Pons (tissue), 1 donor: ENCODE measurements at places on chromosomes 4 and X.

GRCh38 chr4:56445699-56446098 is 9.6 kb downstream of the PAICS start:
- DNase-seq, result no peak

- no peak for DNase-seq
Observed at GRCh38 chr4:100076753-100077152, 113.5 kb downstream of the DDIT4L start.

- DNase-seq, result no peak
Observed at GRCh38 chr4:123706973-123707372, 310.4 kb downstream of the SPRY1 start.

DNA sequence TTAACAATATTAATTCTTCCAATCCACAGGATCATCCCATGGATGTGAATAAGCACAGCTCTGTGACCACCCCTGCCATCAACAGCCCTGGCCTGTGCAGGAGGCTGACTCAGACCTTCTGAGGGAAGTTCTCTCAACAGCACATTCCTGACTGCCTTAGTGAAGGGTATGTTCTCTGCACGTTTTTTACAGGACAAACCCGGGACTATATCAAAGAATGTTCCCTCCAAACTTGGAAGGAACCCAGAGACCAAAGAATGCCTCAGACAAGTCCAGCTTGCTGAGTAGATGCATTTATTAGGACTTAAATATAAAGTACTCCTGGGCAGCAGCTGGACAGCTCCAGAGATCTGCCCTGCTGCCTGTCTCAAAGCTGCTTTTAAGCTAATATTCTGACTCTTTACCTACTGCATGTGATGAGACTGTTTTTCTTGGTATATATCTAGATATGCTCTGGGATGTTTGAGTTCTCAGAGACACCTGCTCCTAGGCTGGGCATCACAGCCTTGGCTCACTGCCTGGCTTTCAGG is 1127.8 kb upstream of the PRKX start:
- DNase-seq, result no peak

DNA sequence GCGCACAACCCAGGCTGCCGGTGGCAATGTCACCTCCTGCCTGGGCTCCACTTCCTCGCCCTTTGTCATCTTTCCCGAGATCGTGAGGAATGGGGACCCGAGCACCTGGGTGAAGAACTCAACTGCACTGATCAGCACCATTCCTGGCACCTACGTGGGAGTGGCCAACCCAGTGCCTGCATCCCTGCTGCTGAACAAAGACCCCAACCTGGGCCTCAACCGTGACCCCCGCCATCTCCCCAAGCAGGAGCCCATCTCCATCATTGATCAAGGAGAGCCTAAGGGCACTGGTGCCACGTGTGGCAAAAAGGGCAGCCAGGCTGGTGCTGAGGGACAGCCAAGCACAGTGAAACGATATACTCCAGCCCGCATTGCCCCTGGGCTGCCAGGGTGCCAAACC is 32.3 kb downstream of the BCORL1 start:
- no peak for DNase-seq

DNA sequence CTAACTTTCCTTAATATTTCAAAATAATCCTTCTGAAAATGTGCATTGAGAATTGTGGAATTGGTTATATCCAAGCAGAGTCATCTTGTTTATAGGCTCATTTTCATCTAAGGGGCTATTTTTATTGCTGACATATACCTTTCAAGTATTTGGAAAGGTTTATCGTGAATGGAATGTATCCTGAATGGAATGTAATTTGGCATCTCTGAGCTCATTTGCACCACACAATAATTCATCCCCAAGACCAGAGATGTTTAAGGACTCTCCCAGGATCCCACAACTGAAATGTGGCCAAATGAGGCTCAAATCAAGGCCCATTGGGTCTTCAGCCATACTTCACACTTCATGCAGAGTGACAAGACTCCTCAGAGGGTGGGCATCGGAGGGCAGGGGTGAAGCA is 7.5 kb upstream of the SETD7 start:
- DNase-seq, result no peak

DNA sequence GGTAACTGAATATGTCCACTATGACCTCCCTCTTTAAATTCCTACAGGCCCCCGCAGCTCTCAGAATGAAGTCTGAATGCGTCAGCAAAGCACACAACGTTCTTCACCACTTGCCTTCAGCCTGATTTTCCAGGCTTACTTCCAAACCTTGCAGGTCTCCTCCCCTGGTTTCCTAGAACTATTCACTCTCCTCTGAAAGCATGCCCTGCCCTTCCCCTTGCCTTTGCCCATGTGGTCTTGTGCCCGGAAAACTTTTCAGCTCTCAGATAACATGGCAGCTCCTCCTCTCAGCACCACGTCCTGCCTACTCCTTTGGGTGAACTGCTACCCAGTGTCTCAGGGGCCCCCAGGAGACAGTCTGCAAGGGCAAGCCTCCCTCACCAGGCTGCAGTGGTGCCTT is 268.5 kb upstream of the LDB2 start:
- DNase-seq, result peak; percentile 38

GRCh38 chr4:10947898-10948297 is 263.3 kb upstream of the CLNK start:
- DNase-seq, result no peak

DNA sequence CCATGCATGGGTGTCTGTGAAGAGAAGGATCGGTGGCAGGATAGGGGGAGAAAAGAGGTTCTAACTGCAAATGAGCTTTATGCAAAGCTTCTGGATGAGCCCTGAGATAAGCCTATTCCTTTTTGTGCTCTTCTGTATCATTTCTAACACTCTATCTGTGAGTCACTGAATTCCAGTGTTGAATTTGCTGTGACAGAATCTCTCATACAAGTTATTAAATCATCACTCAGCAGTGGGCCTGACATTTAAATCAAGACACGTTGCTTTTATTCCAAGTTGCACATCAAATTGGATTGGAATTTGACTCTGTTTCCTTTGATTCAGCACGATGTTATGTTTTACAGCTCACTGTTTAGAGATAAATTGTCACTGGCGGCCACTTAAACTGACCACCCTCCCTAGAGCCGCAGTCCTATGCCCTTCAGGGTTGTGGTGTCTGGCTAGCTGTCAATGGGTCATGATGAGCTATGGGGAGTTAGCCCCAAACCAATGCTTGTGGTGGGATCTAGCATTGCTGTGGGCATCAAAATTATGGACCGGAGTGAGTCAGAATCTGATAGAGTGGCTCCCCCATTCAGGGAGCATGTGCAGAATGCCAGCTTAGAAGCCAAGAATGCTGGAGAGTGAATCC is 42.7 kb downstream of the LHFPL1 start:
- no peak for DNase-seq

DNA sequence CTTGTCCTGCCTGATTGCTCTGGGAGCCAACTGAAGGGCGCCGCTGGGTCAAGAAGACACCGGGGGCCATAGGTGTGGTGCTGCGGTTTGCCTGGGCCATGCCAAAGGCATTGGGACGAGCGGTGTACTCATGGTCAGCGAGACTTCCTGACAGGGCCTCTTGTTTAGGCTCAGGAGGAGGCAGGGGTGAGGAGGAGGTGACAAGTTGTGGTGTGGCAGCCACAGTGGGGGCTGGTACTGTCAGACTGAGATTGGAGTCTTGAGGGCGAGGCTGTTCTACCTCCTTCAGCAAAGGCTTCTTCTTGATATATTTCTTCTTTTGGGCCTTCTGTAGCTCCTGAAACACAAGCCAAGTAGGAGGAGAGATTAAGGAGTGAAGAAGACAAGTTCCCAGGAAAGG is 104.1 kb downstream of the PHF8 start:
- DNase-seq, result no peak

DNA sequence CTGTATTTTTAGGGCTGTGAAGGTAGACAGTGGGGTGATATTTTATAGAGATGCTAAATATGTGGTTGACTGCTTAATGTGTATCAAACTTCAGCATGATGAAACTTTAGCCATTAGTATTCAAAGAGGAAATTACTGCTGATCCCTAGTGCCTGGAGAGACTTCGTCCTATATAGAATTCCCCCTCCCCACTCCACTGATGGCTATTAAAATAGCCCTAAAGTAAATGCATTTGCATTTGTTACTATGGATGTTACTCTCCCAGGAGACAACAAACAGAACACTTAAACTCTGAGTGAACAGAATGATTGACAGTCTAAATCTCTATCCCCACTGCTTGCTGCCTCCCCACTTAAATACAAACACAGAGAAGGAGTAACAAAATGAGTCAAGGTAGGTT is 39.1 kb downstream of the ADGRL3 start:
- no peak for DNase-seq

DNA sequence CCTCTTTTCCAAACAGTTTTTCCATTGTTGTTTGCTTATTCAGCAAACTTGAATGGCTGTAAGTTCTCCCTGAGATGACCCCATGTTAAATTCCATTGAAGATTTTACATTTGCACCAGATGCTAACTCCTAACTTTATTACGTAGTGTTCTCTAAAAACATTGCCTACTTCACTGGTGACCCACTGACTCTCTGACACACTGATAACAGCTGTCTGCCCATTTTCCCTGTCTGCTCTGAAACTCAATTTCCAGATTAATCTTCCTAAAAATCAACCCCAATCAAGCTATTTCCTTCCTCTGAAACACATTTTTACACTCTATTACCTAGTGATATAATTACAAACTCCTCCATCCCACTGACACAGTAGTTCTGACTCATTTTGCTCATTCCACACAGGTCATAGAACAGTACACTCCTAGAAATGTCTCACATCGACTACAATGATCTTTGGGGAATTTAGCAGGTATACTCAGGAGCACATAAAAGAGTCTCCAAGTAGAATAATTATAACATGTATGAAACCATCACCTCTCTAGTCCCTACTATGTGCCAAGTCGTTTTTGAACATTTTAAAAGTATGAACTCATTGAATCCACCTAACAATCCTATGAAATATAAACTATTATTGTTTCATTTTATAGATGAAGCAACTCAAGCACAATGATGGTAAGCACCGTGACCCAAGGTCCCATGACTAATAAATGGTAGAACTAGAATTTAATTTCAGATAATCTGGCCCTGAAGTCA is 210.9 kb downstream of the SLIT2 start:
- no peak for DNase-seq

- no peak for DNase-seq
Observed at GRCh38 chr4:147824884-147825283, 93.0 kb downstream of the ARHGAP10 start.

DNA sequence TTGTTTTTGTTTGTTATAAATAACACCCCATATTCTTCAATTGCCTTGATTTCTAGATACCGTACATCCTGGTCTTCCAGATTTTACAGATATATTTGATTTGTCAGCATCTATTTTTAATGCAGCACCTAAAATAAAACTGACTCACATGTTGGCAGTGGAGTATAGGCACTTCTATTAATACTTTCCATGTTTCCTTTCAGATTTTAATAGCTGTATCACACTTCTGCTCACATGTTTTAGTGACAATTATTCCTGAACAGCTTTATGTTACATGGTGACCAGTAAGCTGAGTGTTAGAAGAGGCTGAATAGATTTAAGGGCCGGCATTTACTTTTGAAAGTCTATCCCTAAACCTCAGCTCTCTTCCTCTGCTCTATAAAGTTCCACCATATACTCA is 46.1 kb downstream of the C4orf46 start:
- no peak for DNase-seq

DNA sequence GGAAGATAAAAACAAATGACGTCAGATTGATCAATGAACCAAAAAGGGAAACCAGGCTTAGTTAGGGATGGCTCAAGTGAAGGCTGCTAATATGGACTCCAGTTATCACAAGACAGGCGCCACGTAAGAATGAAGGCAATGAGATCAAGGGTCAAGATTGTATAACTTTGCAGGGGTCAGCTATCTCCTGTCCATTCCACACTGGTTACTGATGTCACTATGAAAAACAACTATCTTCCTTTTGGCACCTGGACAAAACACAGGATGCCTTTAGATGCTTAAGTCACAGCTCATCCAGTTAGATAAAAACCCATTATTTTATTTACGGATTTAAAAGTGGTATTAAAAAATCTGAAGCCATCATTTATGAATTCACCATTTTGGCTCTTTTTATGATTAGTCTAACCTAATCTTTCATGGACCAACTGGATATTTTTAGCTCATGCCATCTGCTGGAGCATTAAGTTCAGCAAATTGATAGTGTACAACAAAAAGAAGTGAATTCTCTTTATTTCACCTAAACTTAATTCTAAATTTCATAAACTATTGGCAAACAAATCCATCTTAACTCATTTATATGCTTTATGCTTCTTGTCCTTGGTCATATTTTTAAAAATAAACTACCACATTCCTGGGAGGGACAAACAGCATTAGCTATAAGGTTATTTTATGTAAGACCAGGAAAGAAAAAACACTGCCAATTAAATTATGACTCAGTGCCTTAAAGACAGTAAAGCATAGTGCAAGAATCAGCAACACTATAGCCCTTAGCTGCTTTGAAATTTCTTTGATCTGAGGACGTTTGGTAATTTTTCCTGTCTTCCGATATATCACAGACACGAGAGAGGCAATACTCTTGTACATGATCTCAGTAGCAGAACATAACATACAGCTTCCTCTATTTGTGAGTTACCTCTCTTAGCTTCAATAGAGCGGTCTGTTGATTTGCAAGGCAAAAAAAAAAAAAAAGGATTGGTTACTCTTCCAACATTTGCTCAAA is 27.0 kb downstream of the DHX15 start:
- DNase-seq, result no peak

DNA sequence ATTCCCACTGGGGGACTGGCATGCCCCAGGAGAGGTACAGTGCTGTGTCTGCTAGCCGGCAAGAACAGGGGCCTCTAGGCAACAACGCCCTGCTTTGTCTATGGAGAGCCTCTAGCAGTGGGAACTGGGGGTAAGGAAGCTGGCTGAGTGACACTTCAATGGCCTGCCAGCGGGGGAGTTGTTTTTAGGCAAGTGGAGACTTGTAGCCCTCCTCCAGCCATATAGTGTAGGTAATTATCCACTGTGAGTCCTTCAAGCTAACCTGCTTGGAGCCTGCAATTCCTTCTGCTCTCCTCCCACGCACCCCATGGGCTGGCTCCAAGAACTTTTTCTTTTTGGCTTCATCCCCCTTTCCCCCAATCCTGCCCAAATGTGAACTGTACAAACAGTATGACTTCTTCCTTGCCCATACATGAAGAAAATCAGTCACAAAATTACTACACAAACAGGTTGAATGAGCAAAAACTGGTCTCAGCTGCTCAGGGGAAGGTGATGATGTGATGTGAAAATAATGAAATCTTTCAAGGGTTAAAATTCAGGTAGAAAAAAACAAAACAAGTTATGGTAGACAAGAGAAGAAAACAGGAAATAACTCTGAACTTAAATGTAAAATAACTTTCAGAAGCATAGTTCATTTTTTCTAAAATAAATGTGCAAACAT is 33.1 kb downstream of the LEF1 start:
- DNase-seq, result no peak
